ENCODE measurements at places on chromosomes 1 and 21.

GRCh38 chr1:157050836-157051235, 5.3 kb upstream of the ARHGEF11 start:
- no peak for DNase-seq

DNA sequence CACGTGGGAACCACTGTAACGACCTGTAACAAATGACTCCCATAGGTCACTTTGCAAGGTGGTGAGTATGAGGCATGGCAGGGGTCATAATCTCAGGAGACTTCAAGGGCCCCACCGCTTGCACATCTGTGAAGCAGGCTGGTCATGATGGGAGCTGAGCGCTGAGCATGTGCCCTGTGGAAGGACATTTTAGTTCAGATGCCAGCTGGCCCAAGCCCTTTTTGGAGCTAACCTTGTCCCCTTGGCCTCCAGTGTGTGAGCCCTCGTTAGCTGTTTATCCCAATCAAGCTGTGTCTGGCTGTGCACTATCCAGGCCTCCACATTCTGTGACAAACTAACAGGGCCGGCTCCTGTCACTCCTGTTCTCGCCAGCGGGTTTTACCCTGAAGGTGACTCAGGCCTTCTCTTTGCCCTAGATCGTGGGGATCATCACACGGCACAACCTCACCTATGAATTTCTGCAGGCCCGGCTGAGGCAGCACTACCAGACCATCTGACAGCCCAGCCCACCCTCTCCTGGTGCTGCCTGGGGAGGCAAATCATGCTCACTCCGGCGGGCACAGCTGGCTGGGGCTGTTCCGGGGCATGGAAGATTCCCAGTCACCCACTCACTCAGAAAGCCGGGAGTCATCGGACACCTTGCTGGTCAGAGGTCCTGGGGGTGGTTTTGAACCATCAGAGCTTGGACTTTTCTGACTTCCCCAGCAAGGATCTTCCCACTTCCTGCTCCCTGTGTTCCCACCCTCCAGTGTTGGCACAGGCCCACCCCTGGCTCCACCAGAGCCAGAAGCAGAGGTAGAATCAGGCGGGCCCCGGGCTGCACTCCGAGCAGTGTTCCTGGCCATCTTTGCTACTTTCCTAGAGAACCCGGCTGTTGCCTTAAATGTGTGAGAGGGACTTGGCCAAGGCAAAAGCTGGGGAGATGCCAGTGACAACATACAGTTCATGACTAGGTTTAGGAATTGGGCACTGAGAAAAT, 7.6 kb downstream of the NPPA start:
- DNase-seq = no peak

GRCh38 chr1:220151454-220151853, 57.5 kb downstream of the IARS2 start:
- no peak for DNase-seq

DNA sequence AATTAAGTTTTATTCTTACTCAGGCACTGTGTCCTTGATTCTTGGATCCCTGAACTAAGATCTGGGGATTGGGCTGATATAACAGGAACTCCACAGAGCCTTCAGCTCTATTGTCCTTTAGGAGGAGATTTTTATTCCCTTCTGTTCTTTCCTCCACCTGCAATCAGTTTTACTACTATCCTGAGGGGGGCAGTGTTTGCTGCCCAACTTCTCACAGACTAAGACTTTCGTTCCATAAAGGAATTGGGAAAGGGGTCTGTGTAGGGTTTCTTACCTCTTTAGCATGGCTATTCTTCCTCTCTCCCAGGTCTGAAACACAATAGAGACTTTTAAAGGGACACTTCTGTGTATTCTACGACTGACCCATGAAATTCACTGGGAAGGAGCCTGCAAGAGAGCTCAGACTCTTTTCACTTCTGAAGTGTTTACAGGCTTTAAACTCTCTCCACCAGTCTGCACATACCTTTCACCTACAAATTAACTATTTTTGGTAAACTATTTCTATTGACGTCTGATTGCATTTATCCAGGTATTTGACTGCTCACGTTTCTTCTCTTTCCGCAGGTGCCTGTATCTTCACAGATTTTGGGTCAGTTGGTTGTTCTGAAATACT, 103.3 kb upstream of the DEPDC1 start:
- DNase-seq = peak; percentile 20

DNA sequence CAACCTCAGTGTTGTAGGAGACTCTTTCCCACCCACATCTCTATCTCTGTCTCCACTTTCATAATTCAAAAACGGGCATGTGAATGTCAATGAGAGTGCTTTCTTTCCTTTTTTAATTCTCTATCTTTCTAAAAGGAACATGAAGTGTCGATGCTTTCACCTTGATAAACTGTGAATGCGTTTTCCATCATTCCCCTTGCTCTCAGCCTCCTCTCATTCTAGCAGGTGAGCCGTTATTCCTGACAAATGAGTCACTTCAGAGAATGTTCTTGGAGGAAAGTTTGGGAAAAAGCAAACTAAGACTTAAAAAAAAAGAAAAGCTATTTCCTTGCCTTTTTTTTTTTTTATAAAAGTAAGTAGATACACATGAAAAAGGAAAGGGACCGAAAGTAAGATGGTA, 226.0 kb upstream of the C1orf87 start:
- no peak for DNase-seq

All from KBM-7 (cell line).